ENCODE measurements at places on chromosomes 1 and 21. TPM values are rescaled to one million over a fixed set of nuclear protein-coding genes. Genes with fewer than 3 reads are reported as not detected.

DNA sequence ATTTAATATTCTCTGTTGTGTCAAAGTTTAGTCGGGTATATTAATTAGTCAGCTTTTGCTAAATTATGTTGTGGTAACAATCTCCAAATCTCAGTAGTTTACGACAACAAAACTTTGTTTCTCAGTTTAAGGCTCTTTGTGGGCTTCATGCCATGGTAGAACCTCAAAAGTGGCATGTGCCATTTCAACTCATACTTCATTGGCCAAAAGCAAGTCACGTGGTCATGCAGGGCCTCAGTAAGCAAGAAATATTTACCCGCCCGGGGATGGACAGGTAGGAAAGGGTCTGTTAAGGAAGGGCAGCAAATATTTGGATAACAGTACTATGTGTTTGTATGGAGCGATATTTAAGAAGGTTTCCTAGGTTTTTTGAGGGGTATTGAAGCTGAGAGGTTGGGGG is 38.6 kb downstream of the ITSN1 start:
- DNase-seq: no peak

GRCh38 chr1:7745783-7746182 is 25.3 kb upstream of the VAMP3 start:
- DNase-seq: no peak

GRCh38 chr1:192839162-192840066 is 30.6 kb downstream of the RGS2 start:
- DNase-seq: no peak

GRCh38 chr1:225441314-225442122 is 13.7 kb upstream of the LBR start:
- no peak for DNase-seq

The ELAVL4 gene
- total RNA-seq: not detected

The RORC gene
- 35.0 TPM for total RNA-seq

The RBP7 gene
- 0.89 TPM for total RNA-seq

The ELOVL1 gene
- total RNA-seq: 19.2 TPM

DNA sequence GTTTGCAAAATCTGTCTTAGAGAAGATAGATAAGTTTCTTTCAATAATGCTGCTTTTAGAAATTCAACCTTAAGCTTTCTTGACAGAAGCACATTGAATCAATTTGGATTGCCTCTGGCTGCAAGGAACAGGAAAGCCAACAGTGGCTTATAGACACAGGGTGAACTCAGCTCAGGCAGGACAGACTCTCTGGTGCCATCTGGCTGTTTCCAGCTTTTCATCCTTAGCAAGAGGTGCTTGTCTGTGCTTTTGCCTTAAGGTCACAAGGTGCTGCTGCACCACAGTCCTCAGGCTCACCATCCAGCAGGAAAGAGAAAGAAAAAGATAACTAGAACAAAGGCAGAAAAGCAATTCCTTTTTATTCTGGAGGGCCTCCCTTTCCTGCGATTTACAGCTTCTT is 93.7 kb upstream of the ETS2 start:
- no peak for DNase-seq

GRCh38 chr1:62237950-62238374 is 43.3 kb downstream of the L1TD1 start:
- no peak for DNase-seq
